ENCODE measurements at places on chromosomes 12 and 14.

DNA sequence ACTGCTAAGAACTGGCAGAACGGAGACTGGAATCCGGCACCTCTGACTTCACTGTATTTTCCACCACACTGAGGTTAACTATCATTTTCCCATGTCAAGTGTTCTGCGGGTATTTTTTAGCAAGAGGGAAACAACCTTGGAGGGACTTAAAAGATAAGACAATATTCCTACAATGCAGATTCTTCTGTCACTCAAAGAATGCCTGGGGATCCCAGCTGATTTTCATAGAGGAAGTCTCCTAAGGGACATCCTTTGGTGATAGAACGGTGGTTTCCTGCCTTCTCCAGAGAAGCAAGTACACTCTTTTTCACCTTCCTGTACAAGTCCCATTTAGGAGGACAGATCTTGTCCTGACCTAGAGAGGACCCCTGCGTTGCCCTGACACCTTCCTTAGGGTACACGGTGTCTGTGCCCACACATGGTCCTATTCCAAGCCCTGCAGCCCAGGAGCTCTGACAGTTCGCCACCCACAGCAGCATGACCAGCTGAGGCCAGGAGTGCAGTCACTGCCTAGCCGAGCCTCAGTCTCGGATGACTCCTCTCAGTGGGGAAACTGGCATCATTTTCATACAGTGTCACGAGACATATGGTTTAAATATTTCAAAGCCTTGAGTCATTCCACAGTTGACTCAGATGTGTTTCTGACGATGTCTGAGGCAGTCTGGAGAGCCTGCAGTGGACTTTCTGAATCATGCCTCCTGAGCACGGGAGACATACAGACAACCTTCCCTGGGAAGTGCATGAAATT is 181.3 kb upstream of the FKBP4 start:
- DNase-seq, result peak; percentile 41

DNA sequence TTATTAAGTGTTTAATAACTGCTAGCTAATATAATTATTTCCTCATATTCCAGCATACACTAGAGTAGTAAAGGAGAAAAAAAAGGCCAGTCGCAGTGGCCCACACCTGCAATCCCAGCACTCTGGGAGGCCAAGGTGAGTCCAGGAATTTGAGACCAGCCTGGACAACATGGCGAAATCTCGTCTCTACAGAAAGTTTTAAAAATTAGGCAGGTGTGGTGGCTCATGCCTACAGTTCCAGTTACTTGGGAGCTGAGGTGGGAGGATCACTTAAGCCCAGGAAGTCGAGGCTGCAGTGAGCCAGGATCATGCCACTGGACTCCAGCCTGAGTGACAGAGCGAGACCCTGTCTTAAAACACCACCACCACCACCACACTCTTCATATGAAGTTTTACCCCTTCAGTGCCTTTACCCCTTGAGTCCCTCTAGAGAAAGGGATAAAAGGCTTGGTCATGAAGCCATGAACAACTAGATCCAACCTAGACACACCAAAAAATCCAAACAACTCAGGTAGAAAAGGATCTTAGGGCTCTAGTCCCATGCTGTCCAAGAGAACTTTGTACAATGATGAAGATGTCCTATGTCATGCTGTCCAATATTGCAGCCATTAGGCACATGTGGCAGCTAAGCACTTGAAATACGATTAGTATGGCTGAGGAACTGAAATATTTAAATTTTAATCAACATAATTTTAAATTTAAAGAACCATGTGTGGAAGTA is 29.6 kb downstream of the ATXN2 start:
- DNase-seq, result no peak

- DNase-seq, result no peak
These were observed 807.3 kb upstream of the TMEM132C start for GRCh38 chr12:127459687-127460086.

GRCh38 chr14:34246206-34246605 is 215.8 kb downstream of the SPTSSA start:
- DNase-seq, result no peak

- no peak for DNase-seq
These were observed 13.2 kb downstream of the SETD3 start for GRCh38 chr14:99467336-99468078.

- DNase-seq, result no peak
These were observed 20.5 kb upstream of the TMCC3 start for GRCh38 chr12:94670898-94671297.

- DNase-seq, result no peak
These were observed 20.8 kb downstream of the STX2 start for GRCh38 chr12:130818272-130818634.

- DNase-seq, result no peak
These were observed 14.9 kb upstream of the IFT81 start for GRCh38 chr12:110109037-110109836.

GRCh38 chr12:88764781-88765480 is 184.7 kb upstream of the KITLG start:
- DNase-seq, result no peak

DNA sequence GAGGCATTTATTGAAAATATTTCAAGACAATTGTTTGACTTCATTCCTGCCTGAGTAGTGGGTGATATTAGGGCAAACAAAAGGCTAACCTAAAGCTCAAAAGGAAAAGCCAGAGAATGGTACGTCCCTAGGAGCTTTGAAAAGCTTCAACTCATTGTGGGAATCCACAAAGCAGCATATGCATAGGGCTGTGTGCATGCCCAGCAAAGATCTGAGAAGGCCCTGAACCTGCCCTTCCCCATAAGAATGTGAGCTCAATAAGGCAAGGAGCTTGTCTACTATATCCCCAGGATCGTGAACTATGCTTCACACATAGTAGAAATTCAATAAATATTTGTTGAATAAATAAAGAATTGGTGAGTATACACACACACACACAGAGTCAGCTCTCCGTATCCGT is 19.1 kb upstream of the RAD52 start:
- no peak for DNase-seq

DNA sequence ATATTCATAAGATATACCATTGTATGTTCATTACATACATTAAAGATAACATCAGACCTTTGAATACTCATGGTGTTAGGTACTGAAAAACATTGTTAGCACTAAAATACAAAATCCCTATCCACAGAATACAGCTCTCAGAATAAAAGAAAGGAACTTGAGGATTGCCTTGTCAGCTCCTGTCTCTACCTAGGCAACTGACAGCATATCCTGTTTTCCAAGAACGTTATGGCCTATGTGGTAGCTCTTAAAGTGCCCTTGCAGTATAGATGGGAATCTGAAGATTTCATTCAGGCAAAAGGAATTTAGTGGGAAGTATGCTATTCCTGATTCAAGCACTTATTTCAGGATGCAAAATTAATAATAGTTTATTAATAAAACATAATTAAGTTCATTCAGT is 1.8 kb upstream of the PPP1R12A start:
- DNase-seq, result no peak

GRCh38 chr12:121837680-121838079 is 21.0 kb downstream of the HPD start:
- no peak for DNase-seq

DNA sequence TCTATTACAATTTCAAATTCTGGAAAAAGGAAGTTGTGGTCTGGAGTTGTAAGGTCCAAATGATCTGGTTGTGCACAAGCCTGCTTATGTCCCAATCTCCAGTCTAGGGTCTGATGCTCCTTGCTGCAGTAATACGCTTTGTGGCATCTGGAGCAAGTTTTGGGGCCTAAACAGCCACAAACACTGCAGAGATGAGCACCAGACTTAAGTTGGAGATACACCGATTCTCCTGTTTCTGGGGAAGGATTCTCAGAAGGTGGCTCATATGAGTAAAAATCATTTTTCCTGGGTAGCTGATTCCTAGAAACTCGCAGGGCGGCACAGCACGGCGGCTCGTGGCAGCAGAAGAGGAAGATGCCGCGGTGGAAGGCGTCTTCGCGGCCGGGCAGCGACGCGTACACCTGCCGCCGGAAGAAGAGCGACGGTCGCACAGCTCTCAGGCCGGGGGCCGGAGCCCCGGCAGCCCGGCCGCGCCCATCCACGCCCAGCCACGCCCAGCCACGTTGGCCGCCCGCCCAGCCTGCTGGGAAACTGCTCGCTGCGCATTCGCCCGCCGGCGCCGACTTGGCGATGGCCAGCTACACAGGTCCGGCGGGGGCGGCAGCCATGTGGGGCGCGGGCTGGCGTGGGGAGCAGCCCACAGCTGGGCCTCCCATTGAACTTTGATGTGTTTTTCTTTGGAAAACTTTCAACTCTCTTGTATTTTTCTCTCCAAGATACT is 129.0 kb downstream of the ASCL4 start:
- peak; percentile 57 for DNase-seq

DNA sequence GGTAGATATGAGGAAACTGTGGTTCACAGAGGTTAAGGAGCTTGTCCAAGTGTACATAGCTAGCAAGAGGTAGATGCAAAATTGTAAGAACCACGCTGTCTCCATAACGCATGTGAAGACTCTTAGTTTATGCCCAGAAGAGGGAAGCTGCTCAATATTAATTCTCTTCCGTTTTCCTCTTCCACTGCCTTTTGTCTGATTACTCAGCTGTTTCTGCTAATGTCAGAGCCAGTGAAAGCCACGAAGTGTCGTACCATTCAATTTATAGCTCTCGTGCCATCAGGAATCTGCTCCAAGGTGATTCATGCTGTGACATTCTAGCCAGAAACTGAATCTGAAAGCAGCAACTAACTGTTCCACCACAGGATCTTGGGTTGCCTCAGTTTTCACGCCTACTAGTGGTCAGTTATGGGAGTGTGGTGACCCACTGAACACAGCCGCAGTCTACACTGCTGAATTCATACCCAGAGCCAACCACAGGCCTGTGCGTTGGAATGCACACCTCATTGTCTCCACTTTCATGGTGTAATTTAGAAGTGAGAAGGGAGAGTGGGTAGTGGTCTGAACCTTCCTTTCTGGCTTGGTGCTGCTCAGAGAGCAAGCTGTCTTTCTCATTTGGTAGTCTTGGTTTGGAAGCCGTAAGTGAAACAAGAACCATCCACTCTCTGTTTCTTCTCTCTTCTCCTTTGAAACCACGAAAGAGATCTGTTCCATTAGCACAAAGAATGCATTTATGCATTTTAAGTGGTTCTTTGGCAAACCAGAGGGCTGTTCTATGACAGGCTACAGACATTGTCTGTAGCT is 74.2 kb upstream of the NAP1L1 start:
- peak; percentile 76 for DNase-seq

DNA sequence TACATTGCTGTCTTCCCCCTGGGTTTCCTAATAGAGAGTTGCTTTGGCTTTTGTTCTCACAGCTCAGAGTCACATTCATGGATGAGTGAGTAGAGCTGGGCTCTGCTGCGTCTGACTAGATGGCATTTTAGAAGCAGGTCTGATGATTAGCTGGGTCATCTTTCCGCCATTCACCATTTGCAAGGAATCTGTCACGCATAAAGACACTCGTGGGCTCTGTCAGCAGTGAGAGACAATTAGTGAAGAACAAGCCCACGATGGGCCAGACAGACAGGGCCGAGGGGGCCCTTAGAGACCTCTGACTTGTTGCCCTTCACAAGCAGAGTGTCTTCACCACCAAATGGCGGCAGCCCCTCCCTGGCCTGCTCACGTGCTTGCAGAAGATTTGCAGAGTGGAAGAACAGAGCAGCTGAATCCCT is 175.0 kb downstream of the CRADD start:
- no peak for DNase-seq

DNA sequence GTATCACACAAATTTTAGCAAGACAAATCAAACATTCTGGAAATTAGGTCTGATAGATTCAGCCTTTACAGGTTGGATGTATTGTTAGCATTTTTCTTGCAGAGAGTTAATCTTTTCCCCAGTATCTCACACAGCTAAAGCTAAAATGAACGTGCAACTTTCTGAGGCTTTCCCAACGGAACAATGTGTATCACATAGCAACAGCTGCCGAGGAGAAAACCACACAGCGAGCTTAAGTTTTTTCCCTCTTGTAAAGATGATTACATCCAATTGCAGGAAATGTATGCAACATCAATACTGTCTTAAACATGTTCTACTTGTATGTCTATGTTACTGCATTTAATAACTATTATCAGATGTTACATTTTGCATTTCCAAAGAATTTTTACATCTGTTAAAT is 182.2 kb downstream of the CCDC59 start:
- no peak for DNase-seq
